ENCODE measurements at places on chromosomes 7 and 10. TPM values are rescaled to one million over a fixed set of nuclear protein-coding genes. Genes with fewer than 3 reads are reported as not detected.

The KCNMA1 gene
- 27.3 TPM for total RNA-seq

The GJD4 gene
- total RNA-seq = not detected

The PDE6C gene
- total RNA-seq = not detected

The BCAP29 gene
- total RNA-seq = 40.8 TPM

The CYP17A1 gene
- total RNA-seq = not detected

The ARHGAP22 gene
- 1.6 TPM for total RNA-seq

The KLF14 gene
- not detected for total RNA-seq

The OR6V1 gene
- total RNA-seq = not detected

The SEMA3C gene
- 307 TPM for total RNA-seq

The CISD1 gene
- total RNA-seq = 28.9 TPM

The ZNF804B gene
- 6.9 TPM for total RNA-seq

The CLDN4 gene
- not detected for total RNA-seq

The HUS1 gene
- 15.5 TPM for total RNA-seq

The CYP3A5 gene
- 1.6 TPM for total RNA-seq

The TLL2 gene
- 0.82 TPM for total RNA-seq

The POR gene
- total RNA-seq = 67.3 TPM

The PTF1A gene
- total RNA-seq = 0.41 TPM

The NUTM2E gene
- total RNA-seq = under 0.01 TPM

The NPM3 gene
- 53.4 TPM for total RNA-seq

The SHTN1 gene
- 50.5 TPM for total RNA-seq

The KIAA1217 gene
- total RNA-seq = 4.1 TPM

The TECTB gene
- total RNA-seq = not detected

The ANKRD61 gene
- total RNA-seq = under 0.01 TPM

The PKD1L1 gene
- under 0.01 TPM for total RNA-seq
